ENCODE measurements at places on chromosomes 4 and X.

- DNase-seq = no peak
These were observed 32.1 kb downstream of the PIGG start for GRCh38 chr4:531076-531475.

- DNase-seq = no peak
These were observed 14.8 kb downstream of the RPL34 start for GRCh38 chr4:108635070-108635655.

DNA sequence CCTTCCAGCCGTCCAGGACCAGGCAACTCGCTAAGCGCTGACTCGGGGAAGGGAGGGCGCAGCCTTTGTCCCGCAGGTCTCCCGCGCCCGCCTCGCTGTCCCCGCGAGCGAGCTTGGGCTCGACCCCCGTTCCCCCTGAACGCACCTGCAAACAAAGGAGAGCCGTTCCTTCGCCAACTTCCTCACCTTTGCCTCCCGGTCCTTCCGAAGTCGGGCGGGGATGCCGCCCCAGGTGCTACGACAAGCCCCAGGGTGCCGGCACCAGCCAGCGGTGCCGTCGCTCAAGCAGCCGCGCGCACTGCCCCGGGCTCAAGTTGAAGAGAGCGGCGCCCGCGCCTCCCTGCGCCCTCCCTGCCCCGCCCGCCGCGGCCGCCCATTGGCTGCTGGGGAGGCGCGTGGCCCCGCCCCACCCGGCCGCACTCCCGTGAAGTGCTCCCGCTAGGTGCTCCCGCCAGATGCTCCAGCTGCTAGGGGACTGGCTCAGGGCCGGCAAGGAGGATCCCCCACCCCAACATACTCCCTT, 107.1 kb downstream of the NSUN7 start:
- peak; percentile 88 for DNase-seq

DNA sequence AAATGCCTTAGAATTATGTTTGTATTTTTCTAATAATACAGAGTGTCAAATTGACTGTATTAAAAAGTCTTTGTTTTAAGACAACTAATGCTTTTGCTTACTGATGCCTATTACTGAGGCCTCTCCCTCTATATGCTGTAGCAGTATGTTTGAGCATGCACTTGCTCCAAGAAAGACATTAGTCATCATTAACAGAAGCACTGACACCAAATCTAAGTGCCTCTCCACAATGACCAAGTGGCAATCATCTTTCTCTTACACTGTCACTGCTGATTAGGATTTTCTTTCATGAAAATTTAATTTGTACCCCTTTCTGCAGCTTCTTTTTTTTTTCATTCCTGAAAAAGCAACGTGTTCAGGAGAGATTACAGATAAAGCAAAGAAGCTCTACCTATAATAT, 11.1 kb upstream of the MAB21L2 start:
- DNase-seq = no peak

GRCh38 chr4:105246712-105247111, 100.0 kb downstream of the TET2 start:
- DNase-seq = no peak

- no peak for DNase-seq
These were observed 514.4 kb downstream of the RPA4 start for GRCh38 chrX:97398030-97398551.

DNA sequence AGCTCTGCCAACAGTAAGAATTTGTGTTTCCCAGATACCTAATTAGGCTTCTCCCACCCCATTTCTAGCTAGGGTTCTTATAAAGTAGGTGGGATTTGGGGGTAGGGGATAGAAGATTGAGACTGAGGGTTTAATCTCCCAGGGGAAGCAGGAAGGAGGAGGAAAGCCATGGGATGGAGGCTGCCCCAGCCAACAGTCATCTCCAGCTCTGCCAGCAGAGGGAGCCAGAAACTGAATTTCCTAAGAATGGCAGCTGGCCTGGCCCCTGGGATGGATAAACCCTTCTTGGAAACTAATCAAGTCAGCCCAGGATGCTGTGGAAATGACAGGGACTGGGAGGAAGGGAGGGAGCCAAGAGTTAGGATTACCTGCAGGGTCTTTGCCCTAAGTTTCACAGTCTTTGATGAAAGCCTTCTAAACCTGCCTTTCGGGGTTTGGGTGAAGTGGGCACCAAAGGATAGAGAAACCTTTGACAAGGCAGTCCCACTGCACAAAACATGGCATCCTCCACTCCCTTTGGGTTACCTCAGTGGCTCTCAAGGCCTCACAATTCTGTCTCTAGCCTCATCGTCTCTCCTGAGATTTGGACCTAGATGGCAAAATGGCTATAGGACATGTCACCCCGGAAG, 6.7 kb upstream of the ERCC6L start:
- peak; percentile 85 for DNase-seq

DNA sequence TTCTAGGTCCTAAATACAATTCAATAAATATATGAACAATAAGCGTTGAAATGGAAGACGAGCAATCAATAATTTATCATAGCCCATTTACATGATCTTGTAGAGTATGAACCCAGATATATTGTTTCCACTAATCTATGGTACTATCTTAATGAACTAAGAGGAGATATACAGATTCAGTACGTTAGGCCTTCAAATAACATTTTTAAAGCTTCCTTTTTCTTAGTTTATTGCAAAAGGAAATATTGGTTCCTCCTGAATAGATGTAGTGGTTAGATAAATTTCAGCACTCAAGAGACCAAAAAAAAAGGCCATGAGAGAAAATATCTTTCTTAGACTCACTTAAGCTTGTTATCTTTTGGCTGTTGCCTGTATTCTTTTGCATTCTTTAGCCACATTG, 147.5 kb upstream of the PITX2 start:
- DNase-seq = no peak

GRCh38 chr4:10045481-10045880, 24.2 kb upstream of the SLC2A9 start:
- DNase-seq = no peak

GRCh38 chrX:49291615-49292337, 11.7 kb upstream of the GAGE10 start:
- peak; percentile 92 for DNase-seq

DNA sequence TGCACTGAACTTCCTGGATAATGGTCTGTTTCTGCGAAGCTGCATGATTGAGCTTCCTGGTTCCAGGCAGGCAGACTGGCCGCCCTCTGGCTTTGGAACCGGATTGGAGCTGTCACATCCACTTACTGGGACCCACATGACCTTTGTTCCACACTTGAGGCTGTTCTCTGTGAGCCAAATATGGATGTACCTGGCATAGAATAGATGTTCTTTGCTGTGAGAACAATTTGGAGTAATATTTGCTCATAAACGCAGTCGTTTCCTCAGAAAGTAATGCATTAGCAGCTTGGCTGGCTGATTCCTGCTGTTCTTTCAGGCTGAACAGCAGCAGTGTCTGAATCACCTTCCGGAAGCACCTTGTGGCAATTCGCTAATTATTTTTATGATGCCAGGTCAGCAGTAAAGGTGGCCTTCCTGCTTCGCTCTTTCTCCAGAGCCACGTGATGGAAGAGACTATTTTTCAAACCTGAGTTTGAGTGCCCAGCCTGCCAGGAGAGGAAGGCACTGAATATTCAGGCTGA, 78.1 kb upstream of the BOD1L1 start:
- DNase-seq = no peak
